Bronchial epithelial cell (primary cell): ENCODE measurements at places on chromosomes 4 and X. TPM values are rescaled to one million over a fixed set of nuclear protein-coding genes. Genes with fewer than 3 reads are reported as not detected.

The VCX gene
- not detected in 2 replicates for total RNA-seq

DNA sequence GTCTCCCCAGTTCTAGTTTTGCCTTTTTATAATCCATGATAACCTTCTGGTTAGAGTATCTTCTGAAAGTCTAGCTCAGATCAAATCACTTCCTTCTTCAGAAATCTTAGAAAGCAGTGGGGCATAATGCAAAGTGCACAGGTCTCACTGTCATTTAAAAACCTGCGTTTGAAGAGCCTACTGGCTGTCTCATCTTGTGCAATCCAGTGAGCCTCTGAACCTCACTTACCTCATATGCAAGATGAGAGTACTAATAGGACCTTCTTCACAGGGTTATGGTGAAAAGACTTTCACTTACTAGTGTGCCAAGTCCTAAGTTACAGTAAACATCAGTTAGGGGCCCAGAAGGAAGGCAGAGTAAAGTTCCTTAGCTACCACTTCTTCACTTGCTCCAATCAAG, 131.4 kb downstream of the ENOX2 start:
- DNase-seq: no peak

The EGFL6 gene
- 0.26 TPM in 1 of 2 replicates, not detected in the other for total RNA-seq

The PDE6B gene
- total RNA-seq: 0.64 TPM in 1 of 2 replicates, not detected in the other

The CXorf49B gene
- not detected in 2 replicates for total RNA-seq

The FGG gene
- total RNA-seq: 0.26 and 0.38 TPM in 2 replicates

GRCh38 chr4:16259889-16260246, 33.6 kb upstream of the TAPT1 start:
- peak; percentile 10 for DNase-seq

- no peak for DNase-seq
Measured at GRCh38 chr4:184784628-184785257, 41.0 kb downstream of the ACSL1 start.

GRCh38 chr4:114563536-114564315, 34.9 kb upstream of the UGT8 start:
- DNase-seq: peak; percentile 58

The TMEM150C gene
- total RNA-seq: under 0.01 and 0.13 TPM in 2 replicates

The HSPA4L gene
- 12.4 and 20.1 TPM in 2 replicates for total RNA-seq

- no peak for DNase-seq
Measured at GRCh38 chr4:8384397-8385060, 56.0 kb downstream of the ACOX3 start.

DNA sequence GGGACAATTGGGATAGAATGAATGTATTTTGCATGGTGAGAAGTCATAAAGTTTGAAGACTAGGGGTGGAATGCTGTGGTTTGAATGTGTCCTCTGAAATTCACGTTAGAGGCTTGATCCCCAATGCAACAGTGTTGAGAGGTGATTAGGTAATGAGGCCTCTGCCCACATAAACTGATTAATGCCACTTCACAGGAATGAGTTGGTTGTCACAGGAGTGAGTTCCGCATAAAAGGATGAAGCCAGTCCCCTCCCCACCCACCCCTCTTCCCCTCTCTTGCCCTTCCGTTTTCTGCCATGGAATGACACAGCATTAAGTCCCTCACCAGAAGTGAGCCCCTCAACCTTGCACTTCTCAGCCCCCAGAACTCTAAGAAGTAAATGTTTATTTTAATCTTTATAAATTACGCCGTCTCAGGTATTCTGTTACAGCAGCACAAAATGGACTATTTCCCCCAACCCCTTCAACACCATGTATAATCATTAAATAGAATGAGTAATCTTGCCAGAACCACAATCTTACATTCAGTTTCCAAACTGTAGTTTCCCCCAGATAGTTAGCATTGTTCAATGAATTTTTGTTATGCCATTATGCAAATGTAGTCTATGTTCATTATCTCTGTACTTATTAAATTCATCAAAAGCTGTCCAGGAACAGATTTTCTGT, 5.5 kb upstream of the MMAA start:
- DNase-seq: no peak

The FAM184B gene
- not detected in 2 replicates for total RNA-seq

DNA sequence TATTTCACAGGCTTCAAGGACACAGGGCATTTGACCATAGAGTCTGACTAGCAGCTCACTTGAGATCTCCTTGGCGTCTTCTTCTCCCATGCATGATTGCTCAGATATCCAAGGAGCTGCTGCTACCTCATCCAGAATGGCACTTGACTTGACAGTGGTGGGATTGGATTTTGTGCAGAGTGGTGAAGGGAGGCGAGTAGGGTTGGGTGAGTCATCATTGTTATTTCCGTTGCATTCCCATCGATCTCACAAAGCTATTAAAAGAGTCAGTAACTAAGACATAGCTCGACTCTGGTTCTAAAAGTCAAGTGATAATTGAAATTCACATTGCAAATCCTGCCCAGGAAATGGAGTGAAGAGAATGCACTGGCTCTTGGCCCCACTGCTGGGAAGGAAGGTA, 27.7 kb downstream of the NHSL2 start:
- no peak for DNase-seq

The PFKFB1 gene
- 0.13 and 0.26 TPM in 2 replicates for total RNA-seq

The TSR2 gene
- 12.4 and 17.7 TPM in 2 replicates for total RNA-seq

The REPS2 gene
- 0.38 and 0.79 TPM in 2 replicates for total RNA-seq

DNA sequence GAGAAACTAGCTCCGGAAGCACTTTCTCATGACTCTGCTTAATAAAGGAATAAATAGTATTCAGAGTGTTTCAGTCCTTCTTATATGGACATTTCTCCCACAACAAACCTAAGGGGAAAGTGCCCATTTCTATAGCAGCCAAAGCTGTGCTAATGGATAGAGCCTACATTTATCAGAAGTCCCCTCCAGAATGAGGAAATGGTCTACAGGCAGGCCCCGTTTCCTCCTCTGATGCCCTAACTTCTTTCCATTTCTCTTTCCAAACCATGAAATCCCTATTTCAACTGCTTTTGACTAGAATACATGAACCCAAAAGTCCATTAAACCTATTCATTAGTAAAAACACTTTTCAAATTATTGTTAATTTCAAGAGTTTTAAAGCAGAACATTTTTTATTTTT, 4.5 kb downstream of the ACSL1 start:
- no peak for DNase-seq

- no peak for DNase-seq
Measured at GRCh38 chr4:188328966-188329365, 189.7 kb downstream of the TRIML1 start.

DNA sequence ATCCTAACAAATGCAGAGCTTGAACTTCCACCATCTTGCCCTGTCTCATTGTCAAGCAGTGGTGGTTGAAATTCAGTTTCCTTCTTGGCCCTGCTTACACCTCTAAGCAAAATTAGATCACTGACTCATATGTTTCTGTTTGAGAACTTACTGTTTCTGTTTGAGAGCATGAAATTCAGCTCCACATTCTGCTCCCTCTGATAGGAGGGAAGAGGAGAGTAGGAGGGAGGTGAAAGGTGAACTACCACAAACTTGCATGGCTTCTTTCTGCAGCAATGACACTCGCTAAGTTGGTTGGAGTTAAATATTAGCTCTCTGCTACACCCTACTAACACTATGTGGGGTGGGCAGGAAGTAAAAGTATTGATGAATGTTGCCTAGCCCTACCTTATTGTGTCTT, 117.8 kb upstream of the EDA2R start:
- DNase-seq: no peak

GRCh38 chr4:116942315-116942714, 143.1 kb downstream of the TRAM1L1 start:
- DNase-seq: no peak

DNA sequence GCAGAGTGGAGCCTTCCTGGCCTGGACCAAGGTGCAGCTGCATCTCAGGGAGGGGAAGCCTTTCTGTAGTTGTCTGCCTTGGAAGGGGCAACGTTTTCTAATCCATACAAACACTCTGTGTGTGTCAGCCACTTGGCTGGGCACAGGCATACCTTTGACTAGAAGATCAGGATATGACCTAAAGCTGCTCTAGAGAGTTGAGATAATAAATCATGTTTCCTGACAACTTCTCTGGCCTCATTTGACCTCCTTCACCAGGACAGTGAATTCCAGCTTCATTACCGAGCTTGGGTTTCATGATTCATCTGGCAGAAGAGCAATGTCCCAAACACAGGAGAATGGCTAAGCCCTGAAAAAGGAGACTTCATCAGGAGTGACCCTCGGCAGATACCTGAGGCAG, 89.6 kb upstream of the KIT start:
- peak; percentile 8 for DNase-seq

The NAP1L3 gene
- total RNA-seq: not detected in 2 replicates

The LETM1 gene
- total RNA-seq: 109 and 176 TPM in 2 replicates

GRCh38 chrX:109920325-109920724, 82.6 kb upstream of the TMEM164 start:
- no peak for DNase-seq

The CYBB gene
- total RNA-seq: not detected in 2 replicates

- DNase-seq: no peak
Measured at GRCh38 chr4:154740462-154740861, 3.3 kb upstream of the LRAT start.

The PHKA1 gene
- total RNA-seq: 13.4 and 15.5 TPM in 2 replicates

GRCh38 chr4:177006331-177006730, 213.6 kb upstream of the VEGFC start:
- DNase-seq: no peak

The CNGA1 gene
- total RNA-seq: 1.6 and 5.4 TPM in 2 replicates

GRCh38 chrX:133810925-133811324, 174.5 kb downstream of the GPC3 start:
- DNase-seq: no peak

The FGF13 gene
- total RNA-seq: 1.2 and 6.8 TPM in 2 replicates

- DNase-seq: no peak
Measured at GRCh38 chrX:38923451-38923969, 122.3 kb downstream of the MID1IP1 start.

GRCh38 chr4:30866907-30867306, 146.7 kb downstream of the PCDH7 start:
- peak; percentile 82 for DNase-seq
